Uterus (tissue), 4 donors: ENCODE measurements at places on chromosomes 5 and 9. TPM values are rescaled to one million over a fixed set of nuclear protein-coding genes. Genes with fewer than 3 reads are reported as not detected.

DNA sequence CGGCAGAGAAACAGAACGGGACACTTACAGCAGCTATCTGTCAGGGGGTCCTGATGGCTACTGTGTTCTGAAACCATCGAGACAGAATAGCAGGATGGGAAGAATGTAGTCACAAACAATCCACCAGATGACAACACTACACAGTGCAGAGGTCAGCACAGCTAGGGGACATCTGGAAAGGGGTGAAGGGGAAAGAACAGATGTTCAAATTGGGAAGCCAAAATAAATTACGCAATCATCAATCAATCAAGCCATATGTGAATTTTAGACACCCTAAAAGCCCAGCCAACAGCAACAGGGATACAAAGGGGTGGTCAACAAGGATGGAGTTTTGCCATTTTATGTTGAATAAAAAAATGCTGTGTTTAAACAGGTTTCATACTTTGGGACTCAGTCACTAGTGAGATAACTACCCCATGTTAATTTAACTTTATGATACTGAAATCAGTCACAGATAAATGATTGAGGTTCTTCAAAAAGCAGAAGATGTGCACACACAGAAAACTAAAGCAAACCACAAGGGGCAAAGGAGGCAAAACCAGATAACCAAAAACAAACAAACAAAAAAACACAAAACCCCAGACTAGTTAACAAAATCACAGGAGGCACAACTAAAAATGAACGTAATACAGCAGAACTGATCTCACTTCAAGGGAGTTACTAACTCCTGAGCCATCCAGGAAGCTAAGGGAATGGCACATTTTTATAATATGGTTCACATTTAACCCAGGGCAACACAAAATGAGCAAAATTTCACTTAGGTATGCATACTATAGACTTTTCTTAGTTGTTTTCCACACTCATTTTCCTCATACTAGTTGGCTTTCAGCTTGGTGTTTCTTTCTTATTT, 65.9 kb downstream of the HABP4 start:
- no peak for DNase-seq

DNA sequence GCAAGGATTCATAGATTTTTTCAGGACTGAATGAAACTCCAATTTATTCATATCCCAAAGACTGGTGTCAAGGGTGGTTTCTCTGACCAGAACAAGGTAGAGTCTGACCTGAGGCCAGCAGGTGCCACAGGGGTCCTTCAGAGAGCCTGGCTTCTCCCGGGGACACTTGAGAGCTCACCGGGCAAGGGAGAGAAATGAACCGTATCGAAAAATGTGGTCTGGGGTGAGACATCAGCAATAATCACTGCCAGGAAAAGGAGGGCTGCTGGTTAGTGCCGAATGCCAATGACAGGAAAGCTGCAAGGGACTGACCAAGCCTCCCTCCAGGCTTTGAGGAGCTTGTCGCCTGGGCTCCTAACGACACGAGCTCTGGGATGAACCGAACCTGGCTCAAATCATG, 142.7 kb downstream of the TTLL11 start:
- no peak for DNase-seq

DNA sequence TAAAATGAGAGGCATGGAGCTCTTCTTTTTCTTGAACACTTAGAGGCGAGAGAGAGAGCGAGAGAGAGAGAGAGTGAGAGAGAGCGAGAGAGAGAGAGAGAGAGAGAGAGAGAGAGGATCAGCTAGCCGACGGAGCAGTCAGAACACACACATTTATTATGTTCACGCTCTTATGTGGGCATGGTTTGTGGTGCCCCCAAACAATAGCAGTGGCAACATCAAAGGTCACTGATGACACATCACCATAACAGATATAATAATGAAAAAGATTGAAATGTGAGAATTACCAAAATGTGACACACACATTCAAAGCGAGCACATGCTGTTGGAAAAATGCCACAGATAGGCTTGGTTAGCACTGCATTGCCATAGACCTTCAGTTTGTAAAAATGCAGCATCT, 116.1 kb downstream of the KDM4C start:
- DNase-seq = no peak

DNA sequence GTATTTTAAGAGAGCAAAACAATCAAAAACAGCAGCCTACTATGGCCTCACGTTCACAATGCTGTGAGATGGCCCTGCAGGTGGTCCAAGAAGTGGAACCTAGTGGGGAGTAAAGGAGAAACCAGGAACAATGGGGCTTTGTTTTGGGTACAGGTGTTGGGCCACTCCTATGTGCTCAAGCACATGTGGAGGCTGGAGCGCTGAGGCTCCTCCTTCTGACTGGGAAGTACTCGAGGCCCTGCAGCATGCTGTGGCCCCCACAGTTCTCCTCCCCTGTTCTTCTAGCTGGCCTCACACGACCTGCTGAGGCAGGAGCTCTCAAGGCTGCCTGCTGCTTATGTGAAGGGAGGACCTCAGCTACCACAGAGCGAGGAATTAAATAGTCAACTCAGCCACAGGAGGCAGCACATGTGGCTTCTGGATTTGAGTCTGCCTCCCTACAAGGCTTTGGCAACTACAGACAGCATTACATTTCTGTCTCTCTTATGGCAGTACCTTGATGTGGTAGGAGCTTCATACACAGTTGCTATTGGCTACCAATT, 482.3 kb downstream of the SPOCK1 start:
- no peak for DNase-seq

DNA sequence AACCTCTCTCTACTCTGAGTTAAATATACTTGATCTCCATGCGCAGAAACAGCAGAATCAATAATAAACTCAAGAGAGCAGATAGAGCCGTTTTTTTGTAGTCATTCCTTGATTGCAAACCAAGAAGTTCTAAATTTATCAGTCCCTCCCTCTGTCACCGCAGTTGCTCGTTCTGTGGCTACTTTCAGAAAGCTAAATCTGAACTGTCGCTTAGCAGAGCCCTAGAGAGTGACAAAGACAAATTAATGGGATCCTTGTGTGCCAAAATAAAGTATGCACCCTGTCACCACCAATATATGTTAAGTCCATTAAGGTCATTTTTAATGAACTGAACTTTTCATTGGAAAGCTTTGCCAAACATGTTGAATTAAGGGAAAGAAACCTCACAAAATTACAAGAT, 218.3 kb downstream of the ADAMTSL1 start:
- no peak for DNase-seq

- DNase-seq = no peak
Measured at GRCh38 chr9:33042473-33042872, 17.4 kb downstream of the DNAJA1 start.

- no peak for DNase-seq
Measured at GRCh38 chr5:14229181-14229580, 86.0 kb downstream of the TRIO start.

GRCh38 chr5:36877667-36878391, 1.3 kb downstream of the NIPBL start:
- DNase-seq = no peak

GRCh38 chr9:107698779-107699178, 209.2 kb upstream of the KLF4 start:
- DNase-seq = no peak

- no peak for DNase-seq
Measured at GRCh38 chr5:88845081-88845697, 37.8 kb downstream of the MEF2C start.

The AJM1 gene
- 3.6 TPM for total RNA-seq

The FOXD4L3 gene
- not detected for total RNA-seq
